ENCODE measurements at places on chromosomes 1 and 21. TPM values are rescaled to one million over a fixed set of nuclear protein-coding genes. Genes with fewer than 3 reads are reported as not detected.

GPA33 gene
- not detected for total RNA-seq

FCER1A gene
- total RNA-seq: not detected

ACBD6 gene
- total RNA-seq: 45.9 TPM

ADAMTSL4 gene
- total RNA-seq: 27.6 TPM

OPRD1 gene
- not detected for total RNA-seq

GABRD gene
- not detected for total RNA-seq

AIM2 gene
- total RNA-seq: 1.3 TPM

All from GM23248 (cell line).